Stimulated activated CD4-positive, alpha-beta T cell treated with anti-CD3 and anti-CD28 coated beads, Interleukin-15, amount 100 ng/mL, for 48 hours (primary cell): ENCODE measurements at places on chromosomes 2 and 18.
A peak's percentile ranks its signal among the peaks of the same experiment; 100 is the strongest.

DNA sequence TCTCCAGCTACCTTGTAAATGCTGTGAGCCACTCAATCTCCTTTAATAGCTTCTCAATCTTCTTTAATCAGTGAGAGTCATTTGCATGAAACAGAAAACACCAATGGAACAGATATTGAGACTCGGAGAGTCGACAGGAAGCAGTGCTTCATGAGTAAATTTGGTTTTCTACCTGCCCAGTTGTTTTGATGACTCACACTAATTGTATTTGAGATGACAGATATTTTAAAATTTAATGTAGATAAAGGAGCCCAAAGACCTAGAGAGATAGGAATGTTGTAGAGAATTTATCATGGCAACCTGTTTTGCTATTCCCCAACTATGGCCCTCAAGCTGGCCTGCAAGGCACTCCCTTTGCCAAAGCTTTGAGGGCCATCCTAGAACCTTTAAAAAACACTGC is 119.1 kb downstream of the CDC42EP3 start:
- DNase-seq, result no peak

DNA sequence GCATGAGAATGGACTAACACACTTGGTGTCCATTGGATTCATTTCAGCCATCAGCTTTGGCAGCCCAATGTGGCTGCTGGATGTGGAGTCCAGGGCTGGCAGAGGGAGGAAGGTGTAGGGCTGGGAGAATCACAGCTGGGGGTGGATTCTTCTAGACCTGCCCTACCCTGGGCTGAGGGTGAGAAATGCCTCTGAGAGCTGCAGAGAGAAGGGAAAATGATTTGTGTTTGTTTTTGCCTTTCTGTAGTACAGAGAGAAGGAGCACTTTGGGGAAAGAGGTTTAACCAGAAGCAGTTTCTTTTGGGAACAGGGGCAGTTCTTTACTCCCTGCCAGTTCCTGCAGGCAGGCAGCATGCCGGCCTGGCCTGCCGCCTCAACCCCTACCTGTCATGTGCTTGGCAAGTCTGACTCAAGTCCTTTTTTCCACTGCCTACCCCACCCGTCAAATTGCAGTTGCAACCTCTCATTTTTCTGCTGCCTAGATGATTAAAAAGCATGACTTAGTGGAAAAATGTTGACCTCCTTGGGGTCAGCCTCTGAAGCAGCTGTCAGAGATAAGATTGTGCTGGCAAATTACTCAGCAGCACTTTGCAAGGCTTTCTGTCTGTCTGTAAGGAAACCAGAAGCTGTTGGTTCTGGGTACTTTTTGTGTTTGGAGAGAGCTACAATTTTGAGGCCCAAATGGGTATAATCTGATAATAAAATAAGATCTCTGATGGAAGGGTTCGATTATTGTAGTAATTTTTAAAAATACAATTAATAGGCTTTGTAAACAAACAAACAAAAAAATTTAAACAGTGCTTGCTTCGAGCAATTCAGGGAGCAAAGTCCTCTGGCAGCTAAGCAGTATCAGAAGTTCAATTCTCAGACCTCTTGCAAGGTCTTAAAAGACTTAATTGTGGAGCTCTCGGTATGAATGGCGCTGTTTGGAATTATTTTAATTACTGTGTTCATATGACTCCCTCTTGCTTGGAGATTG is 21.7 kb downstream of the LBH start:
- peak; percentile 66 for DNase-seq

- no peak for DNase-seq
Measured at GRCh38 chr2:231680285-231680991, 27.9 kb upstream of the PTMA start.

GRCh38 chr2:46984642-46985476 is 69.3 kb upstream of the MCFD2 start:
- DNase-seq, result peak; percentile 45

- no peak for DNase-seq
Measured at GRCh38 chr2:3065928-3066327, 311.7 kb downstream of the EIPR1 start.

DNA sequence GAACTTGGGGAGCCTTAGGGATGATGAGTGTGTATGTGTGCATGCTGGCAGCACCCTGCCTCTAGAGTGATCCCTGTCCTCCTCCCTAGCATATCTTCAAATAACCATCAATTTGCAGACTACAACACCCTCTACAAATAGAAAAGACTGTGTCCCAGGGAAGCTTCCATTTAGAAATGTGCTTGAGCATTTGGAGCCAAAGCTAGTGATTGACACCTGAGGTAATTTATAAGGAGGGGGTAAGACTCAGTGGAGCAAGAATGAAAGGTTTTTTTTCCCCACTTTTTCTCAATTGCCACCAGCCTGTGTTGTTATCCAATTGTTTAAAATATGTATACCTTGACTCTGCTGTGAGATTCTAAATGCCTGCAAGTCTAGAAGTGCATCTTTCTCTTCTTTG is 286.0 kb upstream of the SLC14A2 start:
- no peak for DNase-seq

DNA sequence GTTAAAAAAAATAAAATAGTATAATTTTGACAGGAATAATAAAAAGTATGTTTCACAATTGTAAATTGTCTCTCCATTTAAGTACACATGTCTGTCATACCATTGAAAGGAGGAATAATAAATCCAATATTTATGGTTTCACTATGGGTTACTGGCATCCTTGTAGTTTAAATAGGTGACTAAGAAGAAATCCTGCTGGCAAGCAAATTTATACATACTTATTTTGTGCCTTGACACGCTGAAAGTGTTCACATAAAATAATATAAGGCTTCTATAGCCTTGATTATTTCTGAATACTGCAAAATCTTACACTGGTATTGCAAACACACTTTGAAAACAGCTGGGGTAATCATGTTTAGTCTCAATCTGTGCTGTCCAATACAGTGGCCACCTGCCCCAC is 138.3 kb upstream of the ETAA1 start:
- DNase-seq, result no peak

GRCh38 chr2:11433822-11434221 is 32.1 kb downstream of the E2F6 start:
- DNase-seq, result no peak

DNA sequence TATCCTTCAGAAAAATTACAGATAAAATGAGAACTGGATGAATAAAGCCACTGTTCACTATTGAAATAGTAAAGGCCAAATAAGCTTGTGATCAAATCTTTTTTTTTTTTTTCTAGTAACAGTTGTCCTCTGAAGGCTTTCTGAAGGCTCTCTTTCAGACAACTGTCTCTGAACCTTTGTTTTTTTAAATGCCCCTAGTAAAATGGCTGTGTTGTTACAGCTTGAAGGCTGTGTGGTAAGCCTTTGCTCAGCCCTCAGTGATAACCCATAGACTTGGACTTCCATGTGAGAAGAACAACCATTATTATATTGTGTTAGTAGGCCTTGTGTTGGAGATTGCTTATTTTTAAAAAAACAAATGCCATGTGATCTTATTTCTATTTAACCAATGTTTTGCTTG is 17.6 kb downstream of the FMNL2 start:
- DNase-seq, result no peak

GRCh38 chr2:198917926-198918720 is 539.6 kb downstream of the SATB2 start:
- no peak for DNase-seq

DNA sequence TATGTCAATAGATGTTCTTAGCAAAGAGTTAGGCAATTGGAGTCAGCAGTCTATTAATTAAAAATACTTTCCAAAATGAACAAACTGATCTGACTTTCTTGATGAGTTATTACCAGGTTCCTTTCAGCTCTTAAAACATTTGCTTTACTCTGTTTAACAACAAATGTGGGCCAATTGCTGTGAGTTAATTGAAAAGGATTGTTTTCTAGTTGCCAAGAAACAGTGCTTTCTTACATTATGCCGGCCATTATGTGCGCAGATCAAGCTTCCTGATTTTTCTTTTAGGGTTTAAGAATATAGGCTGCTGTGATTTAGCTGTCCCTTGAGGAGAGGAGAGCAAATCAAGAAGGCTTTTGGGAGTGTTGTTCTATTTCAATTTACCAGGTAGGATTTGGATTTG is 50.5 kb upstream of the ITPRID2 start:
- no peak for DNase-seq

DNA sequence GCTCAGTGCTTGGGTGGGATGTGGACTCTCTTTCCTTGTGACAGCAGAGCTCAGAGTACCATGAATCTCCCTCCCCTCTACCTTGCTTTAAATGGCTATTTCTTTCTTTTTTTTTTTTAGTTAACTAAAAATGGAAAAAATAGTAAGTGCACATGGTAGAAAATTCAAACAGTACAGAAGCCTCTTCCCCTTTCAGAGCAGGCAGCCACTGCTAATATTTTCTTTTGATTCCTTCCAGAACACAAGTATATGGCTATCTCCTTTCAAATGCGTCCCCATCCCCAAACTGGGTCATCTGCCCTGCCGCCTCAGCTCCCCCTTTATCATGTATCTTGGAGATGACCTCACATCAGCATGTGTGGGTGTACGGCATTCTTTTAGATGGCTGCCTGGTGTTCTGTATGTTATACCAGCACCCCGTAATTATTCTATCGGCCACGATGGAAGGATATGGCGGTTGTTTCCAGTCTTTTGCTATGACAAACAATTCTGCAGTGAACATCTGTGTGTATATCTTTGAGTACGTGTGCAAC is 70.5 kb upstream of the DLX2 start:
- DNase-seq, result no peak
